ENCODE measurements at places on chromosomes 6 and 20.

DNA sequence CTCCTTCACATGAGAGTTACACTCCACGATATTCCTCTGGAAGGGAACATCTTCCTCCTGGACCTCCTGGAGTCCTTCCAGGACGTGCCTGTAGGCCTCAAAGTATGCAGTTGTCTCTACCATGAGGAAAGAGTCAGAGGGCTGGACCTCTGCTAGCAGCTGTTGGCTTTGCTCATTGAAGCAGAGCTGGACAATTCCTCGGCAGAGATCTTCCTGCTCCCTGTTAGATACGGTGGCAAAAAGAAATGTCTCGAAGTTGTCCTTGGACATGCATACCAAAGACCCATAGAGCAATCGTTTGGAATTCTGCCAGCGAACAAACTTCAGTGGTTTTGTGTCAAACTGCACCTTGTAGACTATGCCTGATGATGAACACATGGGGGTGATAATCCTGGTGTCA lies 7.7 kb downstream of the ZNFX1 start:
- DNase-seq = no peak

DNA sequence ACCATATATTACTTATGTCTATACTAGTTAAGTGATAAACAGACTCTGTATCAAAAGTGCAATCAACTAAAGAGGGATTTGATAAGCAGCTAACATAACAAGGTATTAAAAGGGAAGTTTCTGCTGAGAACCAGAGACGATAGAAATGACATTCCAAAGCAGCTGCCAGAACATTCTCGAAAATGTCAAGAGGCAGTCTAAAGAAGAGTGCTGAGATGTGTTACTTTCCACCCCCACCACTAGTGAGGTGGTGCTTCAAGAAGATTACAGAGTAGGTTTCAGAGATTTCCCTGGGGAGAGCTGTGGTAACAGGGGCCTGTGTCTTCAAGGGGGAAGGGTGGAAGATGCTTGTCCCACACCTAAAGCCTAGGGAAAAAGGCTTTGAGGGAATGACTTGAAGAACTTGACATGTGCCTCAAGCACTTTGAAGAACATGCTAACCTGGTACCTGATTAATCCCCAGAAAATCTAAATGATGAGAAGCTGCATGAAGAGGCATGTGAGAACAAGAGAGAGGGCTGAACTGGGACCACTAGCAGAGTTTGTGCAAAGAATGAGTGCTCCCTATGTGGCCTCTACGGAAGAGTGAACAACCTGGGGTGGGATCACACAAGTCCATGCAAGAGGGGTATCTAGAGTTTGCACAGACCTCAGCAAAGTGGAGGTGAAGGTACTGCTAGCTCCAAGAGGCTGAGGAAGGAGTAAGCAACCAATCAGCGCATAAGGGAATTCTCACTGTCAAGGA lies 5.0 kb downstream of the FAM184A start:
- no peak for DNase-seq

DNA sequence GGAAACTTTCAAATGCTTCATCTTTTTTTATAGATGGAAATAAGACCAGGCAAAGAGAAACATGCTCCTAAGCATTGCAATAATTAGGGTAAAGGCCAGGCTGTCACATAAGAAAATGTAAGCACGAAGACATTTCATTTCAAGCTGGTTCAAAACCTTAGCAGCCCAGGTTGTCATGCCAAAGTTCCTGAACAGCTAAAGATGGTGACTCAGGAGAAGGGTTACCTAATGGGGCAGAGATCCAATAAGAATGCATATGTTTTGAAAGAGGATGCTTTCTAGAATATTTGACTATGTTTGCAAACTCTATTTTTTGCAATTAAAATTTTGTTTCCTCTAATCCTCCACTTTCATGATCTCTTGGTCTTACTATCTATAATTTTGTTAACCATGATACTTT lies 65.6 kb upstream of the PHACTR2 start:
- no peak for DNase-seq

DNA sequence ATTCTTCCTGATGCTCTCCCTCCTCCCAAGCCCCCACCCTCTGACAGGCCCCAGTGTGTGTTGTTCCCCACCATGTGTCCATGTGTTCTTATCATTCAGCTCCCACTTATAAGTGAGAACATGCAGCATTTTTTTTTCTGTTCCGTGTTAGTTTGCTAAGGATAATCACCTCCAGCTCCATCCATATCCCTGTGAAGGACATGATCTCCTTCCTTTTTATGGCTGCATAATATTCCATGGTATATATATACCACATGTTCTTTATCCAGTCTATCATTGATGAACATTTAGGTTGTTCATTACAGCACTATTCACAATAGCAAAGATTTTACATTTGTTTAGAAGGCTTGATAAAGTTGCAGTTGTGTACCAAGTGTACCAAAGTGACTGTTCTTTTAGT lies 57.9 kb downstream of the KCNS1 start:
- no peak for DNase-seq

DNA sequence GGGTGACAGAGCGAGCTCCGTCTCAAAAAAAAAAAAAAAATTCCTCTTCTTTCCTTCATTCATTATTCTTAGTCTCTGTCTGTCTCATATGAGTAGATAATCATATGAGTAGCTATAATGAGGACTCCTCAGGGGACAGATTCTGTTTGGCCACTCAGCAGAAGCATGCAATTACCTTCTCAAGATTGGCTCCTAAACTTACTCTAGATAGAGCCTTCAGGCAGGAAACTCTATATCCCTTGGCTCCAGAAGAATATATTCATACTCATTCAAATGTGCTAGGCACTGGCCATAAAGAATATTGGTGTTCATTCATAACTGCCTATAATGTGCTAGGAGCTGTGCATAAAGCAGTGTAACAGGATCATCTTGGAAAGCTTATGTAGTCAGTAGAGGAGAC lies 2.2 kb upstream of the ACAT2 start:
- no peak for DNase-seq

GRCh38 chr6:26318459-26319404 lies 46.3 kb upstream of the BTN3A2 start:
- DNase-seq = no peak

GRCh38 chr6:71153755-71154325 lies 134.8 kb upstream of the OGFRL1 start:
- DNase-seq = no peak

- DNase-seq = no peak
Observed at GRCh38 chr6:95232446-95232845, 344.9 kb upstream of the MANEA start.

GRCh38 chr20:5642155-5642981 lies 107.8 kb upstream of the SHLD1 start:
- DNase-seq = no peak

DNA sequence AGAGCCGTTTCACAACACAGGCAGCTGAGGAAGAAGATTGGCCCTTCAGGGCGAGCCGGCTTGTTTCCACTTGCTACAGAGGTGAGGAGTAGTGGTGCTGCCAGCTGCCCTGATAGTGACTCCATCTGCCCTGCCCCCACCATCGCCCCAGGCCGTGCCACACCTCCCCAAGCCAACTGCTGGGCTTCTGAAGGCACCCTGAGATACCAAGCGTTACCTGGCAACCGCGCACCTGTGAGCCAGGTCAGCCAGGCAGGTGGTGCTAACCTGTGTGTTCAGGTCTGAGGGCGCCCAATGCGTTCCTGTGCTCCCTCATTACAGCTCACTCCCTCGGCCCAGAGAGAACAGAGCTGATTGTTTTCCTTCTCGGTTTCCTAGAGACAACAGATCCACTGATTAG lies 299.1 kb upstream of the ID4 start:
- no peak for DNase-seq

GRCh38 chr6:111804627-111805235 lies 68.5 kb downstream of the FYN start:
- no peak for DNase-seq

DNA sequence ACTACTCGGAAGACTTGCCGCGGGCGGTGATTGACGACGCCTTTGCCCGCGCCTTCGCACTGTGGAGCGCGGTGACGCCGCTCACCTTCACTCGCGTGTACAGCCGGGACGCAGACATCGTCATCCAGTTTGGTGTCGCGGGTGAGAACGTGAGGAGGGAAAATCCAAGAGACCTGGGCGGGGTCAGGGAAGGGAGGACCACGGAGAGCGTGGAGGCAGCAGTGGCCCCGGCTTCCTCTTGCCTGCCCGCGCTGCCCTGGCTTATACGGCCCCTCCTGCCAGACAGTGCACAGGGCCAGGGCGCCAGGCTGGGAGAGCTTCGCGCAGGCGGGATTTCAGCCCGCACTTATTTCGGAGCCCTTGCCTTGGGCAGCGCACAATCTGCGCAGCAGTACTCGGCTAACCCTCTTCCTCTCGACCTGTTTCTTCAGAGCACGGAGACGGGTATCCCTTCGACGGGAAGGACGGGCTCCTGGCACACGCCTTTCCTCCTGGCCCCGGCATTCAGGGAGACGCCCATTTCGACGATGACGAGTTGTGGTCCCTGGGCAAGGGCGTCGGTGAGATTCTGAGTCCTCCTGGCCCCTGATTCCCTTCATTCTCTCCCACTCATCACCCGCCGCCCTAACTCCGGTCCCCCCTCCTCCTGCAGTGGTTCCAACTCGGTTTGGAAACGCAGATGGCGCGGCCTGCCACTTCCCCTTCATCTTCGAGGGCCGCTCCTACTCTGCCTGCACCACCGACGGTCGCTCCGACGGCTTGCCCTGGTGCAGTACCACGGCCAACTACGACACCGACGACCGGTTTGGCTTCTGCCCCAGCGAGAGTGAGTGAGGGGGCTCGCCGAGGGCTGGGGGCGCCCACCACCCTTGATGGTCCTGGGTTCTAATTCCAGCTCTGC lies 2.0 kb downstream of the MMP9 start:
- no peak for DNase-seq
